ENCODE measurements at places on chromosomes 2 and 18.

GRCh38 chr2:69075486-69075885 is 62.5 kb downstream of the ANTXR1 start:
- no peak for DNase-seq

DNA sequence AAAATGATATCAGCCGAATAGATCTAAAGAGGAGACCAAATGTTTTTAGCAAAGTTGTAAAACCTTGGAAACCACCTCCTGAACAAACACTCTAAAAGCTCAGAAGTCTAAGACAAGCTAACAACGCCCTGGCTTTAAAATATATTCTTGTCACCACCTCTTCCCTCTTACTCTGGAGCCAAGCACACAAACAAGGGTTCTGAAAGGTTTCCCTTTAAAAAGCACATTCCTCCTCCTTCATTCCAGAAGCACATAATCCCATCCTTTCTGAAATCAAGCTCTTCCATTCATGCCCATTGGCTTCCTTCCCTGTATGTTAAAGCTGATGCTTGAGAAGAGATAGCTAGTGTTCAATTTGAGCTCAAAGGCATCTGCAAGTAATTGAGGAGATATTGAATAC is 382.0 kb downstream of the LNPK start:
- DNase-seq = no peak

- DNase-seq = no peak
Measured at GRCh38 chr2:212078103-212078502, 460.5 kb downstream of the ERBB4 start.

DNA sequence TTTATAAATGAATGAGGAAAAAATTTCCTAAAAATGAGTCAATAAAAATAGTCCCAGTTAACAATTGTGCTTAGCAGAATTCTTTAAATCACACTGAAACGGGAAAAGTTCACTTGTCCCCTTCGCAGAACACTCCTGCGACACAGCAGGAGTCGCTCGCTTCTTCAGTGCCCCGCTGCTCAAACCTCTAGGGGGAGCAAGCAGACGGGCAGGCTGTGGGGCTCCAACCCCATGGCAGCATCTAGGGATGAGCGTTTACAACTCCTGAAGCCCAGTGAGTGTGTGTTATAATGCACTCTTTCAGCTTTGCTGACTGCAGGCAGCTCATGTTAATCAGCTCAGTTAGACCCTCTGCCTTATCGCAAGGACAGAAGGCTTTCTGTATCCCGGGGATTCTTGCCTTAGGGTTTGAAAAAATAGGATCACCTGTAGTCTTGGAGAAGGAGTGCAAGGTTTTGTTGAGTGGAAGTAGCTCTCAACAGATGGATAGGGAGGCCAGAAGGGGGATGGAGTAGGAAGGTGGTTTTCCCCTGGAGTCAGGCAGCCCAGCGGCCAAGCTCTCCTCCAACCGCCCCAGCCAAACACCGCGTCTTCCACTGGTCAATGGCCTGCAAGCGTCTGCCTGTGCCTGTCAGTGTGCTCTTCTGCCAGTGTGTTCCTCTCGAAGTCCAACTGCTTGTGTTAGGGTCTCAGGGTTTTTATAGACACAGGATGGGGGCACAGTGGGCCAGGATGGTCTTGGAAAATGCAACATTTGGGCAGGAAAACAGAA is 1977.7 kb upstream of the LRRTM1 start:
- no peak for DNase-seq

DNA sequence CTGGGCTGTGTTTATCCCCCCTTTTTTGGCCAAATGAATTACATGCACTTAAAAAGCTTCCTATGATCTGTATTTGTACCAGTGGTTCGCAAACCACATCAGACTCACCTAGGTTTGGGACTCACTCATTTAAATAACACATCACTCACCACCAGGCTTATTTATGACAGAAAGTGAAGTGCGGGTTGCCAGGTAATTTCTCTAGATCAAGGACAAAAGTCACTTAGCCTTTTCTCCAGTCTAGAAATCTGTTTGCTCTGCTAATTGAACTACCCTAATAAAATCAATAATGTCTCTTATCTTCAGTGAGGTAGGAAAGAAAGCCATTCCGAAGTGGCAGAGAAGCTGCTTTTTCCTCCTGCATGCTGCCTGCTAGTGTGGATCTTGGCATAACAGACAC is 88.1 kb upstream of the SLC8A1 start:
- DNase-seq = no peak

DNA sequence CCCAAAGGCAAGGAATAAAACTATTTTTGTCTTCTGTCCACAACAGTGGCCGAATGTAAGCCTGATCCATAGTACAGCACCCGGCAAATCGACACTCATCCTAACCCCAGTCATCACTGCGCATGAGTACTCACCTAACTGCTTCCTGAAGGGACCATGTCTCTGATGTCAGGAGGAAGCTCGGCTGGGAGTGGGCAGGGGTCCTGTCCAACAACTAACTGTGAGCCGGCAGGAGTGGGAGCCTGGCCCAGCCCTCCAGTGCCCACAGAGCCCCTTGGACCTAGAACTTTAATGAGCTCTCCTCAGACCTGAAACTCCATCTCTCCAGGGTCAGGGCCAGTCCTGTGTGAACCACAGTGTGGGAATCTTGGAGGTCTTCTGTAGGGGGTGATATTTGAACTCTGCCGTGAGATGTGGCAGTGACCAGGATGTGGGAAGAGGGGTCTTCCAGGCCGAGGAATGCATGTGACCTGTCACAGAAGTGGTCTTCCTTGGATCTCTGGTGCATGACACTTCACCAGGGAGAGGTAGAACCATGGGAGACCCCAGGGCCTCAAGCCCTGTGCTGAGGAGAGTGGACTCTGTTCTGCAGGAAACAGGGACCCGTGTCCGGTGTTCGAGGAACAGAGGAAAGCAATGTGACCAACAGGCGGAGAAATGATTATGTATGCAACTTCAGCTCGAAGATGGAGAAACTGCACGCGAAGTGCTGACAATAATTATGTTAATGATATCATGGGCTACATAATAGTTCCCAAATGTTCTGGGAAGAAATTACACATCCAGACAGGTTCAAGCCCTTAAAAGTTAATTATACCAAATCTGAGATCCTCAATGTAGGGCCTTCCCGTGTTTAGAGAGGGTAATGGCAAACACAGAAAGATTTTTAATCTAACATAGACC is 240.1 kb upstream of the HDAC4 start:
- no peak for DNase-seq

DNA sequence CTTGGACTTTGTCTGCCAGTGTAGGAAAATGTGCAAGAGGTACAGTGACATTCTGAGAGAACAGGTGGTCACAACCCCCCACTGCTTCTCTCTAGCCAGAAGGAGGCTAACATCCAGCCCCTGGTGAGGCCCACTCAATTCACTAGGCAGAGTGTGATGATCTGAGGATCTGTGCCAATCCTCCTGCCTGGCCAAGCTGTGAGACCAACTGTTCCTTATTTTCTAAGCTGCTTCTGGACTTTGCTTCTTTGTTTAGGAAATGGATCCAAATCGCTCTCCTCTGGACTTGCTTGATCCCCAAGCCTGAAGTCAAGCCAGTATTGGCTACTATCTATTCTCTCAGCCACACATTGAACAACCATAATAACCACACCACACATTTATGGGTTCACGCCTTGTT is 202.8 kb downstream of the PIK3C3 start:
- no peak for DNase-seq

DNA sequence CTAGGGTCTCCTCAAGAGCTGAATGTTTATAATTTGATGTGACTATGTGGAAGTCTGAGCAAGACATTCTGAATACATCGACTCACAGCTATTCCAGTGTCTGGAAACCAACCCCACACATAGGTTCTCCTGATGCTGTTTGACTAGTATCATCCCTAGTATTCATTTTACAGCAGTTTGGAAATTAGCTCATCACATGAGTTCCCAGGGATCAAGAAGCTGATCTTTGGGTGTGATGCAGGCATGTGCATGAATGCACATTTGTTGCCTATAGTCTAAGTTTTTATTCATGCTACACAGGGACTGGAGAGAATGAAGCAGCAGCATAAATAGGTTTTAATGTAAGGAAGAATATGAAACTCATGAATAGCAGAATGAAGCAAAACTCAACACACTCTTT is 284.3 kb upstream of the SPRED2 start:
- no peak for DNase-seq

GRCh38 chr2:105092797-105093196 is 54.9 kb downstream of the MRPS9 start:
- DNase-seq = no peak

DNA sequence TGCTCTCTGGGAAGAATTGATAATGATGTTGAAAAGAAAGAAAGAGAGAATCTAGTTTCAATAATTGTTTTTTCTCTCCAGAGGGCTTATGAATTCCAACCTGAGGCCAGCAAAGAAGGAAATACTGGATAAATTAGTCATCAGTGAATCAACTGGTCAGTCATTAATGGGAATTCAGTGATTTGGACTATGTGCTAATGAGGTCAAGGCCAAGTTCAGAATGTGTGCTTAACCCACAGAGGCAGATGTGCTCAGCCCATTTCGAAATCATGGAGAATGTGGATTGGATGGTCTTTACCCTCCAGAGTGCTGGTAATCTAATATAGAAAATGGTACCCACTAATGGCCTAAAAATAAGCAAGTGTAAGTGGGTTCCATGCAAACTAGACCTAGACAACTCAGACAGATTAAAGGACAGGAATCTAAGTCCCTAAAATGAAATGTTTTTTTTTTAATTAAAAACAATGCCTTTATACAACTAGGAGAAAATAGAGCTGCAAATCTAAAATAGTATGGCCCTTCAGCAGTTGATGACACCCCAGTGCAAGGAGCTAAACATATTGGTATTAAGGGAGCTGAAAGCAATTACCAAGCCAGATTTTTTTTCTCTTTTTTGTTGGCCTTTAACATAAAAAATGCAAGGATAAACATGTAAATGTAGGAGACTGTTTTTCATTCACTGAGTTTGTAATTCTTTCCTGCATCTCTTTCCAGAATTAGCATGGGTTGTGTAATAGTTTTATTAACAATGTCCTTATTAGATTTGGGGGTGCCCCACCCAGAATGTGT is 296.9 kb downstream of the SATB2 start:
- DNase-seq = no peak

GRCh38 chr2:230234122-230234722 is 8.7 kb downstream of the SP140 start:
- DNase-seq = no peak

- no peak for DNase-seq
Measured at GRCh38 chr2:228798458-228799207, 472.5 kb downstream of the PID1 start.

DNA sequence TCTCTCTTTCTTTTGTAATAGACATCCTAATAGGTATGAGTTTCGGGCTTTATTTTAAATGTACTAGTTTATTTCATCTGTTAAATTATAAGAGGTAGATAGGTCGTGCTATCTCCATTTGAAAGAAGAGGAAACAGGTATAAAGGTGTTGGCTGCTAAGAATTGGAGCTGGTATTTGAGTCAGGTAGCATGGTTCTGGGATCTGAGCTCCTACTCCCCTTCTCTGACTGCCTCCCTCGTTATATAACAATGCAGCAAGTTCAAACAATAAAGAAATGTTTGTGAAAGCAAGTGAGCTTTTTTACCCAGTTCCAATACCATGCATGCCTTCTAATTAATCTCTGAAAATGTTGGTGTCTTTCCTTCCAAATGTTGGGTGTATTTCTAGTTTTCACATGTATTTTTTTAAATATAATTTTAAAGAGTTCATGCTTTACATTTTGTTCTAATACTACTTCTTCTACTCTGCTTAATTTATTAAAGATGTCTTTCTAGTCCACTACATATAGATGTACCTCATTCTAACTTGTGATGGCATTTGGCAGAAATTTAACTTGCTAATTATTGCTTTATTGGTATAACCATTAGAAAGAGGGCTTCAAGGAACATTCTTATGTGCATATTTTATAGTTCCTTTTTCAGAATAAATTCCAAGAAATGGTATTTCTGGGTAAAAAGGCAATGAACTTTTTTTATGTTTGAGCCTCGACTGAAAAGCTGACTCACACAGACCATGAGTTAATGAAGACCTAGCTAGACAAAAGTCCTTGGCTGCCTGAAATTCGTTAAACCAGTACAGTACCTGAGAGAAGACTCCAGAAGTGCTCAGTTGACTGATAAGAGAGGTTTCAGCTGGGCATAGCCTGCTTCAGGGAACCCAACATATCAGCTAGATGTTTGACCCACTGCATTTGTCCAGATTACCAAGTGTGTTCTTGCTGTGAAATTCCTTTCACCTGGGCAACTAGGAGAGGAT is 133.5 kb downstream of the CERS6 start:
- no peak for DNase-seq

- no peak for DNase-seq
Measured at GRCh38 chr2:241007111-241007510, 8.7 kb downstream of the SNED1 start.

DNA sequence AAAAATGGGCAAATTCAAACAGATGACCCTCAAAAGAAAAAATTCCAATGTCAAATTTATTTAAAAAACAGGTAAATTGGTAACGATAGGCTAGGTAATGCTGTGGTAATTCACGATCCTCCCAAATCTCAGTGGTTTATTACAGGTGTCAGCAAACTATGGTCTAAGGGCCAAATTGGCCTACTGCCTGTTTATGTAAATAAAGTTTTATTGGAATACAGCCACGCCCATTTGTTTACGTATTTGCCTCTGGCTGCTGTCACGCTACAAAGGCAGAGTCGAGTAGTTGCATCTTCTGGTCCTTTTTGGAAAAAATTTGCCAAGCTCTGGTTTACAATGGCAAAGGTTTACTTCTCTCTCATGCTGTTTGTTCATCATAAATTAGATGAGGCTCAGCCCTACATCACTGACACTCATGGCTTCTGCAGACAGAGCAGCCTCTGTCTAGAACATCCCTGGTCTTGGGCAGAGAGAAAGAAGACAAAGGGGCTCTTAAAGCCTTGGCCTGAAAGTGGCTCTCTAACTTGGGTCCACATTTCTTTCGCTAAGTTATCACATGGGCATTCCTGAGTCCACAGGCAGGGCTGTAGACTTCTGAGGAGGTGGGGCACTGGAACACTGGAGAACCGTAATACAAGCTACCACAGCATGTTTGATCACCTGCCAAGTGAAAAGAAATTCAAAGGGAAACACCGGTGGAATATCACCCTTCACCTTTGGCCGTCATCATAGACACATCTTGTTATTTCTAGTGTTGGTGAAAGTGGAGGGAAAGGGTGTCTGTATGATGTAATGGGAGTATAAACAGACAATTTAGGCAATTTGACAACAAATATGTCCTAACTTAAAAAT is 34.8 kb downstream of the SP110 start:
- no peak for DNase-seq

- no peak for DNase-seq
Measured at GRCh38 chr18:28041366-28041765, 135.6 kb downstream of the CDH2 start.

GRCh38 chr18:47317824-47318508 is 66.5 kb upstream of the SKOR2 start:
- DNase-seq = no peak

- no peak for DNase-seq
Measured at GRCh38 chr2:206000776-206001175, 85.2 kb downstream of the INO80D start.

- DNase-seq = no peak
Measured at GRCh38 chr2:101771227-101771902, 73.9 kb downstream of the MAP4K4 start.
